ENCODE measurements at places on chromosomes 4 and X. TPM values are rescaled to one million over a fixed set of nuclear protein-coding genes. Genes with fewer than 3 reads are reported as not detected.

- DNase-seq = no peak
These were observed 243.3 kb downstream of the SLC7A11 start for GRCh38 chr4:137998666-137999429.

DNA sequence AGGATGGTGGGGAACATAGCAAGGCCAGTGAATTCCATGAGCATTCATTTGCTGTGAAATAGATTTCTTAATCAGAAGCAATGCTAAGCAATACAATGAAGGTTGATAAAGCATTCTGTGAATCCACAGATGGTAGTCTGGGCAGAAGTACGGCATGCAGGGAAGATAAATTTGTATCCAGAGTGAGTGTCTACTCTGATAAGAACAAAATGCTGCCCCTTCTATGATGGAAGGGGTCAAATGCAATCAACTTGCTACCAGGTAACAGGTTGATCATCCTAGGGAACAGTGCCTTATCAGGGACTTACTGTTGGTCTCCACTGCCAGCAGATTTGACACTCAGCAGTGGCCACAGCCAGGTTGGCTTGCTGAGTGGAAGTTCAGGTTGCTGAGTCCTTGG is 189.4 kb downstream of the MAB21L2 start:
- DNase-seq = no peak

- no peak for DNase-seq
These were observed 209.2 kb upstream of the FAT4 start for GRCh38 chr4:125105561-125105960.

DNA sequence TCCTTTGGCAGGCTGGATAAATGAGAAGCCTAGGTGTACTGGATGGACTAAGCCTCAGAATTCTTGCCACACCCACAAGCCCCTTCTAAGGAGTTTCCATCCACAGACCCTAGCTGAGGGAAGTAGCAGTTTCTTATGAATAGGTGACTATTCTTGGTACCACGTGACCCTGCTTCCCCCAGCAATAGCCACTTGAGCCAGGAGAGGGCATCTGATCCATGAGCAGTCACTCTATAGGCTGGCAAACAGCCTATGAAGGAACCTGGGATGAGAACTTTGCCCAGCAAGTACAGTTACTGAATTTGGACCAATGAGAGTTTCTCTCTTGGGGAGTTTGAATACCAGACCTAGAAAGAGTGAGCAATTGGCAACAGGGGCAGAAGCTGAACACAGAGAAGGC is 84.0 kb downstream of the RTL9 start:
- peak; percentile 8 for DNase-seq

GRCh38 chr4:60450054-60450453 is 750.1 kb upstream of the ADGRL3 start:
- no peak for DNase-seq

GRCh38 chr4:62513306-62513705 is 1313.2 kb downstream of the ADGRL3 start:
- no peak for DNase-seq

DNA sequence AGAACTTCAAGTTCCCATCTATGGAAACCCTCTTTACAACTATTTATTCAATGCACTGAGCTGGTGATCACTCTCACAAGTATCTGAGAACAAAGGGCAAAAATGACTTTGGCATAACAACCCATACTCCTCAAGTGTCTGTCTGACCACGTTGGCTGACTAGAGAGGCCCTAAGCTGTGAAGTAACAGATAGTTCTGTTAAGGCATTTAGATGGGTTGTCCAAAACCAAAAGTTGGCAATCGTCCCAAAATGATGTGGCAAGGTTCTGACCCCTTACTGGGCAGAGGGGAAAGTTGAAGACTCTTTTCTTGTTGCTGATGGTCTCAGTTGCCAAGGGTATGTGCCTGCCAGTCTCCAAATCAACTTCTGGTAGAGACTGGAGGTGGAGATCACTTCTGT is 524.8 kb downstream of the PPARGC1A start:
- DNase-seq = no peak

DNA sequence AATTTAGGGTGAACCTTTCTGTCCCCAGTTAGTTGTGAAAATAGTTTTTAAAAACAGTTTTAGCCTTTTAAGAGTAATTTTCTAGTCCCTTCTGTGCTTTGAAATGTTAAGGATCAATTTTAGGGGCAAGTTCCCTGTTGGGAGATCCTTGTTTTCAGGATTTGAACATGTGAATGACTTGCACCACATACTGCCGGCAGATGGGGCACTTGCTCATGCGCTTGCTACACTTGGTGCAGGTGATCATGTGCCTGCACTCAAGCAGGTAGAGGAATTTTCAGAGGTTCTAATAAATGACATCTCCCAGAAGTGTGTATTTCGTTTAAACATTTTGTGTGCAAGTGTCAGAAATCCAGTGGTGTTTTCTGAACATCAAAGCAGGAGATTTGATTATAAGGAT is 195.9 kb downstream of the CHM start:
- DNase-seq = peak; percentile 11

The GAGE2A gene
- not detected for polyA plus RNA-seq

DNA sequence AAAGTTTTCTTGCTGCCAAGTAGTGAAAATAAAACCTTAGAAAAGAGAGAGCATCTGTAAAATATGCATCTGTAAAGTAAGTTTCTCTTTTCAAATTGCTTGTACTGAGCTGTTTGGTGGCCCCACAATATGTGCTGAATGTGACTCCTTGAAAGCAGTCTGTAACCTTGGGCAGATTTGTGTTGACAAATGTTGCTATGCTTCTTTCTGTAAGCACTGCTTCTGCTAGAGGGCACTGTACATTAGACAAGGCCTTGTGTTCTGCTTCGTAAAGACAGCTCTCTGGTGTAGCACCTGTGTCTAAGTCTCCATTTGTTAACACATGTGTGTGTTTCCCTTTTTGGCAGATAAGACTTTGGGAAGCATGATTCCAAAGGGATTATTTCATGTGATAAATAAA is 56.6 kb upstream of the NRK start:
- no peak for DNase-seq

The MAGEA10 gene
- polyA plus RNA-seq = 0.06 TPM

- no peak for DNase-seq
These were observed 74.4 kb upstream of the NAP1L2 start for GRCh38 chrX:73289039-73289438.

DNA sequence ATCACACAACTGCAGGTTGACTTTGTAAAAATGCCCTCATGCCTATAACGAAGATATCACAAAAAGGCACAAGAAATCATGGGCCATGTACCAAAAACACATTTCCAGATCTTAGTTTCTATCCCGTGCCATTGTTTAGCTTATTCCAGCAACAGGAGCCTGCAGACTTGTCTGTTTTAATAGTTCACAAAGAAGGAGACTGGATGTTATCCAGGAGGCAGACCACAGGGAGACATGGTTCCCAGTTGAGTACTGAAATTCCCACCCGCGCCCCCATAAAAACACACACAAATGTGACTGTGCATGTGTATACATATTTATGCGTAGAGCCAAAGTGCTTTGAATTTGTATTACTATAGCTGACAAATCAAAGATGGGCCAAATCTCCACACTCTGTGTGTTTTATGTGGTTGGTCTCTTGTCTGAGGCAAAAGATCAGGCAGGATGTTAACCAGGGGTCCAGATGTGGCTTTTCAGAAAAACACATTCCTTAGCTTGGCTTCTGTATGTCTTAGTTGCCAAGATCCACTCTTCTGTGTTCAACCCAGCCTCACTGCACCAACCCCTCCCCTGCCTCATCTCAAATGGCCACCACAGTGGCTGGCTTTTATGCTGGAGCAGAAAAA is 469.2 kb upstream of the DIPK2B start:
- no peak for DNase-seq

The TSPYL2 gene
- polyA plus RNA-seq = 19.6 TPM

DNA sequence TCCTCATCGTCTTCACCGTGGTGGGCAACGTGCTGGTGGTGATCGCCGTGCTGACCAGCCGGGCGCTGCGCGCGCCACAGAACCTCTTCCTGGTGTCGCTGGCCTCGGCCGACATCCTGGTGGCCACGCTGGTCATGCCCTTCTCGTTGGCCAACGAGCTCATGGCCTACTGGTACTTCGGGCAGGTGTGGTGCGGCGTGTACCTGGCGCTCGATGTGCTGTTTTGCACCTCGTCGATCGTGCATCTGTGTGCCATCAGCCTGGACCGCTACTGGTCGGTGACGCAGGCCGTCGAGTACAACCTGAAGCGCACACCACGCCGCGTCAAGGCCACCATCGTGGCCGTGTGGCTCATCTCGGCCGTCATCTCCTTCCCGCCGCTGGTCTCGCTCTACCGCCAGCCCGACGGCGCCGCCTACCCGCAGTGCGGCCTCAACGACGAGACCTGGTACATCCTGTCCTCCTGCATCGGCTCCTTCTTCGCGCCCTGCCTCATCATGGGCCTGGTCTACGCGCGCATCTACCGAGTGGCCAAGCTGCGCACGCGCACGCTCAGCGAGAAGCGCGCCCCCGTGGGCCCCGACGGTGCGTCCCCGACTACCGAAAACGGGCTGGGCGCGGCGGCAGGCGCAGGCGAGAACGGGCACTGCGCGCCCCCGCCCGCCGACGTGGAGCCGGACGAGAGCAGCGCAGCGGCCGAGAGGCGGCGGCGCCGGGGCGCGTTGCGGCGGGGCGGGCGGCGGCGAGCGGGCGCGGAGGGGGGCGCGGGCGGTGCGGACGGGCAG is 792 bp downstream of the ADRA2C start:
- DNase-seq = no peak

DNA sequence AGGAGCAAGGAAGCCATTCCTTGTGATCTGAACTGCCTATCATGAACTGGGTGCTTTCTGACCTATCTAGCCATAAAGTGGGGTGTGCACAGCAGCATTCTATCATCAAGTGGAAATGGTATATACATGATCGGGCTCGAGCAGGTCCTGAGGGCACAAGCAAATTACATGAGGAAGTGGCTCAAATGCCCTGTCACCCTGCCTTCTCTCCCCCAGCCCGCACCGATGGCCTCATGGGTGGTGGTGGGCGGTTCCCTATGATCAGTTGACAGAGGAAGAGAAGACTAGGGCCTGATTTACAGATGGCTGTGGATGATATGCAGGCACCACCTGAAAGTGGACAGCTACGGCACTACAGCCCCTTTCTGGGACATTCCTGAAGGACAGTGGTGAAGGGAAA is 46.3 kb upstream of the BCLAF3 start:
- DNase-seq = no peak

DNA sequence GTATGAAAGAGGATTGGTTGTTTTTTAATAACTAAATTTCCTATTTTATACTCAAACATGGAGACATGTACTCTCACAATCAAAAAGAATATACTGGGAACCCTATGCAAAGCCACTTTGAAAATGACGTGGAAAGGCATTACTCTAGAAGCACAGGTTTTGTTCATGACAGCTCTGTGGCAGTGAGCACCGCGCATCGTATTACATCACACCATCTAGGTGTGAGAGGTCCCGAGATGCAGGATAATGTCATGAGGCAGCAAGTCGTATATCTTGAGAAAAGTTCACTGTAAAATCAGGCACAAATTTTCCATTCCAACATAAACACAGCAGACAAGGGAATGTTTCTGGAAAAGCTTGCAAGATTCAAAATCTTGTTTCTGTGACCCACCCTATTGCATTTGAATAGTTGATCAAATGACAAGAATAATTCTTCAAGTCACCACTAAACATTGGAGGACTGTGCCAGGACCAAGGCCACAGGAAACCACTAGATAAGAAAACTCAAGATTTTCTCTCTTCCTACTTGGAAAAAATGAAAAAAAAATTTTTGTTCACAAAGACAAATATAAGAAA is 127.6 kb downstream of the LDB2 start:
- DNase-seq = no peak

GRCh38 chrX:121851033-121851432 is 803.6 kb downstream of the GLUD2 start:
- no peak for DNase-seq

DNA sequence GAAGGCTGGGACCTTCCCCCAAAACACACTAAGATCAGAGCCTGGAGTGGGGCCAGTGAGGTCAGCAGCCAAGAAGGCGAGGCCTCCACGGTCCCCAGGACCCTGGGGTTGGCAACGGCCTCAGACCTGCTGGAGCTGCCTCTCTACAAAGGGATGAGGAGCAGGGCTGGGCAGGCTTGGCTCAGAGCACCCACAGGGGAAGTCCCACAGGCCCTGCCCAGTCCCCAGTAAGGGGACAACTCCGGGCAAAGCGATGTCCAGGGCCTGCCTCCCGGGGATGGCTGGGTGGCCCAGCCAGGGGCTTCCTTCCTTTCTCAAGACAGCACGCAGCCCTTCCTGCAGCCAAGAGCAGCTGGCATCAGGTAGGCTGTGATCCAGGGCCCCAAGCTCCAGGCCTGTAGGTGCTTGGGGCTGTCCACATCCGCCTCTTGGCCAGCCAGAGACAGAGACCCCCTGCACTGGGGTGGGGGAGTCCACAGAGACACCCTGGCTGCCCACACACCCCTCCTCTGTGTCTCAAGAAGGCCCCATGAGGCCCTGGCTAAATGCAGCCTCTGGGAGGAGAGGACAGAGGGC is 5.7 kb downstream of the MXD4 start:
- DNase-seq = no peak

DNA sequence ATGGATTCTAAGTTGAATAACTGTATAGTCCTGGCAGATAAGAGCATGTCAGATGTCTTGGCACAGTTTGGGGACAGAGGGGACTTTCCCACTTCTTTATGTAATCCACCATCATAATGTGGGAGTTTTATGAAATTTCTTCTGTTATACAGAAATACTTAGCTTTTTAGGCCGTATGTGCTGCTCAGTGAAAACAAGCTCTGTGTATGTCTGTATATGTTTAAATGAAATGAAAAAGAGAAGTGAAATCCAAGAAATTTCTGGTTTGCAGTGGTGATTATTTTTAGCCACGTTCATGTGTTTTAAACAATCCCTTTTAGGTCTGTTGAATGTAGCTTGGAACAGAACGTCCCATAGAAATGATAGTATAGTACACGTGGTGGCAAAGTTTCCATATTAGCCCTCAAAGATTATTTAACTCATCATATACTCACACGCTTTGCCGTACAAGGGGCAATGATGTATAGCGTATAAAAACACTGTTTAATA is 41.0 kb downstream of the GAB1 start:
- DNase-seq = no peak

- DNase-seq = no peak
These were observed 235.2 kb upstream of the FAT1 start for GRCh38 chr4:186958726-186959350.

The UGT2B15 gene
- 29.6 TPM for polyA plus RNA-seq

- no peak for DNase-seq
These were observed 298.2 kb upstream of the FSTL5 start for GRCh38 chr4:162461952-162462351.

GRCh38 chrX:153719238-153719637 is 4.9 kb downstream of the BCAP31 start:
- no peak for DNase-seq

GRCh38 chrX:9442056-9442455 is 22.8 kb upstream of the TBL1X start:
- no peak for DNase-seq

The STEEP1 gene
- polyA plus RNA-seq = 24.5 TPM

- no peak for DNase-seq
These were observed 1768.0 kb upstream of the PCDH10 start for GRCh38 chr4:131381055-131381454.

The SCML2 gene
- polyA plus RNA-seq = 6.1 TPM

The CSAG1 gene
- not detected for polyA plus RNA-seq

Data from large intestine (tissue), 12 donors.